ENCODE measurements at places on chromosomes 1 and 21.

DNA sequence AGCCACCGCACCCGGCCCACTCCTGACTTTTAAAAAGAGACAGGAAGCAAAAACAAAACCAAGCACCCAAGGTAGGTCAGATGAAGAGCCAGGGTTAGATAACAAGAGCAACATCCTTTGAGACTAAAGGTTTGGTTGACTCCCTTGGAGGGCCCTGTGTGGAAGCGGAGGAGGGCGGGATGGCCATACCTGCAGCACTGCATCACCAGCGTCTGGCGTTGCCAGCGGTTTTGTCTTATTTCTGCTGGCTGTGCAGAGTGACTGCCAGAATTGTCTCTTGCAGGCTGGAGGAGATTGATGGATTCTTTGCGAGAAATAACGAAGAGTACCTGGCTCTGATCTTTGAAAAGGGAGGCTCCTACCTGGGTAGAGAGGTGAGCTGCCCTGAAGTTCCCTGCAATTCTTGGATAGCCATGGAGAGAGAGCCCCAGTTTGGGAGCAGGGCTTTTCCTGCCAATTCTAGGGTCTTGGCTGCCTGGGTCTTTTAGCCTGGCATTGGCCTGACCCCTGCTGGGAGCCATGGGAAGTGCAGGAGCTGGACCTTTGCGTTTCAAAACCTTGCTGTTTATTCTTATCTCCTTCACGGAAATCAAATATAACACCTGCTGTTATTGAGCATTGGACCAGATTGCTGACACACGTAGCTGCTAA is 24.0 kb downstream of the QSOX1 start:
- peak; percentile 68 for DNase-seq

- no peak for DNase-seq
These were observed 2.9 kb upstream of the TFF3 start for GRCh38 chr21:42317826-42318746.

GRCh38 chr1:85358702-85359438 is 82.4 kb upstream of the BCL10 start:
- no peak for DNase-seq

DNA sequence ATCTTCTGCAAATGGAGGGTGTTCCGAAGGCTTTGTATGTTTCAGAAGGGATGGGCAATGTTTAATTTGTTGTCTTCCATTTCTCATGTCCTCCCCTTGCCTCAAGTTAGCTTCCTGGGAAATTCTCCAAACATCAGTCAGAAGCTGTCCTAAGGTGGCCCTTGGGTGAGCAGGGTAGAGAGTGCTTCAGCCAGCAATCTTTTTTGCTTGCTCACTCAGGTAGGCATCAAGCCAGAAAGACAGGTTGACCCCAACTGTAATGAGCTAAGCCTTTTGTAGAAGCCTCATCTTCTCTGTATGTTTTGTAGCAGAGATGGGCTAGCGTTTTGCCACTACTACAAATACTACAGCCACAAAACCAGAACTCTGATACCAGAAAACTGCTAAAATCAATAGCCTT is 321.5 kb upstream of the FAM78B start:
- DNase-seq = no peak

- DNase-seq = no peak
These were observed 30.2 kb upstream of the KCNA2 start for GRCh38 chr1:110636149-110636935.

DNA sequence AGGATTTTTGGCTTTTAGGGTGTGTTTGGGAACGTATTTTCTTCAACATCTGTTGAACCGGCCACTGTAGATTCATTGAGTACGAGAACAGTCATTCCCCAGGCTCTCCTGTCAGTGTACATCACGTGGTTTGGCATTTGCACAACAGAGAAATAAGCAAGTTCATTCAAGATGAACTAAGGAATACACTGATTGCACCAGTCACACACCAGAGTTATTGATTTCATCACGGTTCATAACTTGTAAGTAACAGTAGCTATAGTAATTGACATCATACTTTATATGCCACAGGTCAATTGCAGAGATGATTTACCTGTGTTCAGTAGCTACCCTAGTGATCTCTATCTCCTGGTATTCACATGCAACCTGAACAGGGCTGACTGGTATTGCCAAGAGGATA is 90.7 kb upstream of the ETS2 start:
- DNase-seq = no peak

DNA sequence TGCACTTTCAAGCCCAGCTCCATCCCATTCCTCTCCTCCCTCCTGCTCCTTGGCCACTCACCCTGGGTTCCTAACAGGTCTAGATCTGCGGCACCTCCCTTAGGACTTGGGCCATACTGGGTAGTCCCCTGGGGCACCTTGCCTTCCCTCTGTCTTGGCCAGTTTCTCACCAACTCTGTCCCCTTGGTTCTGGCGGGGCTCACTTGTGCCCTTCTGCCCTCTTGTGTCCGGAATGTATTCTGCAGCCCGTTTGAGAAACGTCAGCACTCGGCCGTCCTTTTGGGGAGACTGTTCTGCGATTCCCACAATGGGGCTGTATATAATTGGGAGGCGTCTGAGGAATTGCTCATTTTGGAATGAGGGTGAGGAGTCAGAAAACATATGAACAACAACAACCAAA is 162.4 kb downstream of the ZSCAN20 start:
- peak; percentile 23 for DNase-seq

GRCh38 chr1:85798419-85798818 is 90.2 kb upstream of the ZNHIT6 start:
- no peak for DNase-seq

GRCh38 chr1:101388904-101389546 is 152.2 kb downstream of the S1PR1 start:
- DNase-seq = peak; percentile 49

DNA sequence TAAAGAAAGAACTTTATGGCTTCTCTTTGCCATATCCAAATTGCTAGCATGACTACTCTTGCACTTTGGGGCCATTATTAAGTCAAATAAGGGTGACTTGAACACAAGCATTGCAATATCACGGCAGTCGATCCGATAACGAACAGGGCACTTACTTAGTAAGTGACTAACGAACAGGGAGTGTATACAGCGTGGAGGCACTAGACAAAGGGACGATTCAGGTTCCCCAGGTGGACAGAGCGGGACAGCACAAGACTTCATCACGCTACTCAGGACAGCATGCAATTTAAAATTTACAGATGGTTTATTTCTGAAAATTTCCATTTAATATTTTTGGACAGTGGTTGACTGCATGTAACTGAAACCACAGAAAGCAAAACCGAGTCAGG is 5.4 kb upstream of the PITHD1 start:
- no peak for DNase-seq

- no peak for DNase-seq
These were observed 43.7 kb downstream of the TP53BP2 start for GRCh38 chr1:223802032-223802431.

GRCh38 chr1:5980314-5981008 is 11.8 kb downstream of the NPHP4 start:
- DNase-seq = no peak

DNA sequence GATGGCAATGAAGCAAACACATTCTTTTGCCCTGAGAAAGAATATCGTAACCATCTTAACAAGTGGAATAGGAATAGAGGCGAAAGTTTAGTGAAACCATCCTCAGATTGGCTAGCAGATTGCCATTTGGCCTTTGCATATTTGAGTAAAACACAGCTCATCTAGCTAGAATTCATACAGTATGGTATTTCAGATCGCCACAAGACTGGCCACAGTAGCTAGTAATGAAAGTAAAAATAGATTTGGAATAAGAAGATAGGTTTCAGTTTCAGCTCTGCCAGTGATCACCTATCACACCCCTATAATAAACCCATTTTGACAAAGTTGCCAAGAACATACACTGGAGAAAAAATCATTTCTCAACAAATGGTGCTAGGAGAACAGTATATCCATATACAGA is 294.9 kb downstream of the LRRIQ3 start:
- DNase-seq = no peak

GRCh38 chr1:183259924-183260323 is 73.9 kb downstream of the LAMC2 start:
- DNase-seq = no peak

DNA sequence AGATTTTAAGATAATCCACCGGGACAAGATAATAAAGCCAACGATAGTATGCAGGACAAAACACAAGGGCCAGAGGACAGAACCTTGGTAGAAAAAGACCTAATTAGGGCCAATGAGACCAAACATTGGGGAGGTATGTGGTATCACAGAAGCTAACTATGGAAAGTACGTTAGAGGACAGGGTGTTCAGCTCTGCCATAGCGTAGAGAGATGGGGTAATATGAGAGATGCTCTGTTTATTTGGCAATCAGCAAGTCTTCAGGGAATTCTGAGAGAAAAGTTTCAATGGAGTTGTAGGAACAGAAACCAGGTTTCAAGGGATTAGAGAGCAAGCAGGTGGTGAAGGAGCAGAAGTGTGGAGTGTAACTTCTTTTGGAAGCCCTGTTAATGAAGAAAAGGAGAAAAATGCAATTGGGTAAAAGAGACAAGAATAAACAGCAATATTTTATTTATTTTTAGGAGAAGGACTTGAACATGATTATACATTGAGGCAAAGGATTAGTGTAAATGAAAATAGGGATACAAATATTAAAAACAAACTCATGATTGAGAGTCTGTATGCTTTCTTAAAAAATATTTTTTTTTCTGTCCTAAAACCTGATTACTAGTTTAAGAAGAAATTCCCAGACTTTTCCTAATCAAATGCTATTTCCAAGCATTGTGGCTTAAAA is 24.0 kb downstream of the EEIG2 start:
- DNase-seq = no peak

- DNase-seq = no peak
These were observed 249.9 kb downstream of the NFIA start for GRCh38 chr1:61332196-61332753.

DNA sequence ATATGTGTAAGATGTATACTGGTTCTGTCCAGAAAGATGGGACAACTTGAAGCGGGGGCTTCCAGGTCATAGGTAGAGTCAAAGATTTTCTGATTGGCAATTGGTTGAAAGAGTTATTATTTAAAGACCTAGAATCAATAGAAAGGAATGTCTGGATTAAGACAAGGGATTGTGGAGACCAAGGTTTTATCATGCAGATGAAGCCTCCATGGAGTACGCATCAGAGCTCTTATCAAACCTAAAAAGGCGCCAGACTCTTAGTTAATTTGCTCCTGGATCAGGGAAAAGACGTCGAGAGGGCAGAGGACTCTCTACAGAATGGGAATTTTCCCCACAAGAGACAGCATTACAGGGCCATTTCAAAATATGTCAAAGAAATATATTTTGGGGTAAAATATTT is 23.7 kb upstream of the ETV3 start:
- DNase-seq = no peak

GRCh38 chr1:203045821-203046594 is 19.7 kb downstream of the PPFIA4 start:
- no peak for DNase-seq

- DNase-seq = no peak
These were observed 5.3 kb downstream of the EDN2 start for GRCh38 chr1:41479000-41479807.

- no peak for DNase-seq
These were observed 1.1 kb downstream of the EFNA3 start for GRCh38 chr1:155079487-155080311.

GRCh38 chr1:12757836-12758235 is 11.8 kb downstream of the CFAP107 start:
- no peak for DNase-seq

DNA sequence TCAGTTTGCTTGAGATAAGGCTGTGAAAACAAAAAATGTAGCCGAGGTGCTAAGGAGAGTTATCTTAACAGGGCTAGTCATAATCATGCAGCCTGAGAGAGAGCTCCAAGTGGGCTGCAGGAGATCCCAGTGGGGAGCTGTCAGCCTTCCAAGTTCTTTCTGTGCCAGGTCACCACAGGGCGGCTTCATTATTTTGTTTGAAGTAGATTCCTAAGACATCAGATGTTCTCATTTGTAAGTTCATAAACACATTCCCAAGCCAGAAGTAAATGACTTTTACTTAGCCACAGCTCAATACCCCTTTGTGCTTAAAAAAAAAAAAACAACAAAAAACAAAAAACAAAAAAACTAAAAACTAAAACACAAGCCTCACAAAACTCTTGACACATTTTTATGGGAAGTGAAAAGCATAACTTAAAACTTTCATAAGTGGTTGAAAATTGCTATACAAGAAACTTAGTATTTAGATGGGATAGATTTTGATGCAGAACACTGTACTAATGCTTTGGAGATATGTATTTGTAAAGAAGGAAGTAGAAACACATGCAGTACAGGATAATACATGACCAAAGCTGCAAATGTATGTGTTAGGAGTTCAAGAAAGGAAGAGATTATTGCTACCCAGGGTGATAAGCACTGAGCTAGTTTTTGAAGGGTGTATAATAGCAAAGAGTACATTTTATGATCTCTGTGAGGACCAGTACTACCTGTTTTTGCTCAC is 8.6 kb downstream of the CDC14A start:
- DNase-seq = no peak

GRCh38 chr1:62037274-62037673 is 157.4 kb upstream of the L1TD1 start:
- no peak for DNase-seq

DNA sequence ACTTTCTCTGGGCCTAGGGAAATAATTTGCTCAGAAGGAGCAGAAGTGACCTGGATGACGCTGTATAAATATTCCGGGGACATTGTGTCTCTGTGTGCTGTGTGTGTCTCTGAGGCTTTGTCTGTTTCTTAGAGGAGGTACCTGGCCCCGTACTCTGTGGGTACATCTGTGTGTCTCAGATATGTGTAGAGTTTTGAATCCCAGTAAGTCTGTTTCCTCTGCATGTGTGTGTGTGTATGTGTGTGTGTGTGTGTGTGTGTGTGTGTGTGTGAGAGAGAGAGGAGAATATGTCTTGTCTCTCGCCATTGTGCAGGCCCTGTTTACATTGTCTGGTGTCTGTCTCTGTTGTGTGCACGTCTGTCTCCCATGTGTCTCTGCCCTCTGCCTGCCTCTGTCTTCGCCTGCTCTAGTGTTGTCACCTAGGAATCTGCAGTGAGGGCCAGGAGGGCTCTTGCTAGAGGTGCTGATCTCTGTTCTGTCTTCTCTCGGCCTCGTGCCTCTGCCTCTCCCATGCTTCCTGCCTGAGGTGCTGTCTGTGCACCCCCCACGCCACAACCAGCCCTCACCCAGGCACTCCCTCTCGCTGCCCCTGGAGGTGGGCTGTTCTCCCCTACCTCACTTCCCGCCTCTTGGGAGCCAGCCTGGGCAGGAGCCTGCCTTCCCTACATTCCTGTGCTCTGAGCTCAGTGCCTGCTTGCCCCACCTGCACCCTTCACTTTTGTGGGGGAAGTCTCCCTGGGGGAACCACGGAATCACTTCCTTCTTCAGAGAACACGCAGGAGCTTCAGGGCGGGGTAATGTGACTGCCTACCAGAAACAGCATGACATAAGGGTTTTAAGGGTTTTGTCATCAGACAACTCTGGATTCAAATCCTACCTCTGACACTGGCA is 5.9 kb downstream of the MAP7D1 start:
- peak; percentile 58 for DNase-seq

DNA sequence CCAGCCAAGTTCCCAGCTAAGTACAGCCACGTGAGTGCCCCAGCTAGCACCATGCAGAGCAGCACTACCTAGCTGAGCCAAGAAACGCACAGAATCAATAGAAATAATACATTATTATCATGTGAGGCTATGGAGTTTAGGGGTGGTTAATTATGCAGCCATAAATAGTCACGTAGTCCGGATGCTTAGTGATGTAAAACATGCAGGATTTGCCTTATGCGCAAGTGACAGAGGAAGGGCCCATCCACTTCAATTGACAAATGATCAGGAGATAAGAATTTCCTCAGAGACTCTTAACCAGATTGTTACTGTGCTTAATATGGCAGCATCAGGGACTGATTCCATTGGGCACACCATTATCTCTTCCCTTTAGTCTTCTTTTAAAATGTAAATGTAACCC is 44.8 kb upstream of the DUSP10 start:
- no peak for DNase-seq

Data from activated CD4-positive, alpha-beta memory T cell treated with anti-CD3 and anti-CD28 coated beads, Interleukin-2, amount 10 ng/mL, durations not matched to agents 7 days and 5 days (primary cell).